ENCODE measurements at places on chromosomes 7 and 10.

DNA sequence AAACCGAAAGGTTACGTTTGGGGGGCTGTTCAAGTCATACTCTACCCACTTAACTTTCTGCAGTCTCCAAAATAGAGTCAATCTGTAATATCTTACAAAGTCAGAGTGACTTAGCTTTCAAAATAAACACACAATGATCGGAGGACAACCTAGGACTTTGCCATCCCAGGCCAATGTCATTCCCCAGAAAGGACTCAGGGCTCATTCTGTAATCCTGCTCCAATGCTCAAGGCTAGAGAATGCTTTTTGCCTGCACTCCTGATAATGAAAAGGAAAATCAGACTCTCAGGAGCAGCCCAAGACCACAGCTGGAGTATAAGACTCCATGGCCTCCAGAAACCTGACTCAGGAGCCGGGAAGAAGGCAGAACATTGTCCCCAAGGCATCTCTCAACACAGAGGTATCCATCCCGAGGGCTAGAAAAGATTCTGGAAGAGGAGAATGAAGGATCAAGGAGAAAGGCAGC, 28.5 kb upstream of the ASCC1 start:
- DNase-seq = no peak

- DNase-seq = no peak
These were observed 177.1 kb downstream of the USP6NL start for GRCh38 chr10:11434324-11434723.

DNA sequence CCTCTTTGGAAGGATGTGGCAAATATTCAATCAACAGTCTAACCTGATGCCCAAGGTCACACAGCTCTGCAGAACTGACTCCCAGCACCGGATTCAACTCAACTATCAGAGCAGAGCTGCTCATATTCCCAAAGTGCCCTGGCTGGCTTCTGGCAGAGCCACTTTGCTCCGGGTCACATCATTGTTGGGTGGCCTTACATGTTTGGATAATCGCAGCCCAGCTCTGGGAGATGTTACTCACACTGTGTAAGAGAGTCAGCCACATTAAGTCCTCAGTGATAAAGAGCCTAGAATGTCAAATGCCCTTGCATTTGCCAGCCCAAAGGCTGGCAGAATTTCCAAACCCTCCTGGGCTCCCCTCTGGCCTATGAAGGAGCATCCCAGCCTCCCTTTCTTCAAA, 79.8 kb upstream of the PDE1C start:
- DNase-seq = no peak

DNA sequence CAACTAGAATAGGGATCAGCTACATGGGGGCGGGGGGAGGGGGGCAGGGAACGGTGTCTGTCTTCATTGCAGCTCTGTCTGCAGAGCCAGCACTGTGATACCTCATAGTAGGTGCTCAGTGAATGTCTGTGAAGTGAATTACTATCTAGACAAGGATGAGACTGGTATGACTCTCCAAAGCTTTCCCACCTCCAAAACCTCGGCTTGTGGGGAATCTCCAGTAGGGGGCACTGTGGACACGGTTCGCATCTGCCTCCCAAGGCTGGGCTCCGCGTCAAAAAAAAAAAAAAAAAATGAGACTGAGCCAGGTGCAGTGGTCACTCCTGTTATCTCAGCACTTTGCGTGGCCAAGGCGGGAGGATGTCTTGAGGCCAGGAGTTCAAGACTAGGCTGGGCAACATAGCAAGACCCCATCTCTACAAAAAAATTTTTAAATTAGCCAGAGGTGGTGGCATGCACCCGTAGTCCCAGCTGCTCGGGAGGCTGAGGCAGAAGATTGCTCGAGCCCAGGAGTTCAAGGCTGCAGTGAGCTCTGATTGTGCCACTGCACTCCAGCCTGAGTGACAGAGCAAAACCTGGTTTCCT, 9.6 kb downstream of the TRIM56 start:
- no peak for DNase-seq

- no peak for DNase-seq
These were observed 1016.5 kb downstream of the GRM8 start for GRCh38 chr7:126236261-126236660.

DNA sequence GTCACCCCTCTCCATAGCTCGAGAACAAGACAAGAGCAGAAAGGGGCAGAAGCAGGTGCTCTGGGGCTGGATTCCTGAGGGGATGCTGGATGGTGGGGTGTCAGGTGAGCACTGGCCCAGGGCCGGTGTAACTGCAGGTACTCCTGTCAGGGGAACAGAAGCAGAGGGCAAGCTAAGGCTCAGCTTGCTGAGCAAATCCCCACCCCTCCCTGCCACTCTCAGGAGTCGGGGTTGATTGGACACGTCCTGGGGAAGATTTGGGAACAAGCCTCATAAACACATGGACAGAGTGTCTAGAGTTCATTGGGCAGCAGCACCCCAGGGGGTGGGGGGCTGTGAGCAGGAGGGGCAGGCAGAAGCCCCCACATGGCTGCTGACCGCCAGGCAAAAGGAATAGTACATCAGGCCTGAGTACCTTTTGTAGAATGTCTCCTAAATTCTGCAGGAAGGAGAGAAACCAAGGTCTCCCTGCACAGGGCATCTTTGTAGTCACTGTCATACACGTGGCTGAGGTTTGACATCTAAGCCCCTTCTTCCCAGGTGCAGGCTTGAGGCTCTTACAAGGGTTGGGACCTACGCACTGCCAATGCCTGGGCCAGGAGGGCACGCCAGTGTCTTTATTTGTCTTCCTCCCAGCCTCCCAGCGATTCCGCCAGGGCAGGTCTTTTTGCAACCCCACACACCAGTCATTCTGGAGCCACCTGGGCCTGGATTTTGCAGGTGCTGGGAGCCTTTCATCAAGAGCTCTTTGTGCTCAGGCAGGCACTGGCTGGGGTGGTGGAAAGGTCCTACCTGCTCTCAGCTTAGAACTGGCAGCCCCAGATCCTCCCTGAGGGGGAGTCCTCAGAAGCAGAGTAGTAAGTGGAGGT, 2.8 kb downstream of the CALML3 start:
- no peak for DNase-seq

GRCh38 chr7:37999673-38000072, 79.2 kb downstream of the EPDR1 start:
- DNase-seq = no peak

DNA sequence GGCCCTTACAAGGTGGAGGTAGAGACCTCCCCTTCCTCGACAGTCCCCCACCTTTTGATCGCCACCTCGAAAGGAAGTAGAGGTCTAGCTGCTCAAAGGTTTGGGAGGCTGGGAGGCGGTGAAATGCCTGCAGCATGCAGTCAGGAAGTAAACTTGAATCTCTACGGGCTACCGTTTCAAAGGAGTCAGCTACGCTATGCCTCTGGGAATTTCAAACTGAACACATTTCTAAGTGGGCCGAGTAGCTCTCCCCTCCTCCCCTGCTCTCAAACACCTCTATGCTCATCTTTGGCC, 68.0 kb downstream of the CXCL12 start:
- DNase-seq = no peak

DNA sequence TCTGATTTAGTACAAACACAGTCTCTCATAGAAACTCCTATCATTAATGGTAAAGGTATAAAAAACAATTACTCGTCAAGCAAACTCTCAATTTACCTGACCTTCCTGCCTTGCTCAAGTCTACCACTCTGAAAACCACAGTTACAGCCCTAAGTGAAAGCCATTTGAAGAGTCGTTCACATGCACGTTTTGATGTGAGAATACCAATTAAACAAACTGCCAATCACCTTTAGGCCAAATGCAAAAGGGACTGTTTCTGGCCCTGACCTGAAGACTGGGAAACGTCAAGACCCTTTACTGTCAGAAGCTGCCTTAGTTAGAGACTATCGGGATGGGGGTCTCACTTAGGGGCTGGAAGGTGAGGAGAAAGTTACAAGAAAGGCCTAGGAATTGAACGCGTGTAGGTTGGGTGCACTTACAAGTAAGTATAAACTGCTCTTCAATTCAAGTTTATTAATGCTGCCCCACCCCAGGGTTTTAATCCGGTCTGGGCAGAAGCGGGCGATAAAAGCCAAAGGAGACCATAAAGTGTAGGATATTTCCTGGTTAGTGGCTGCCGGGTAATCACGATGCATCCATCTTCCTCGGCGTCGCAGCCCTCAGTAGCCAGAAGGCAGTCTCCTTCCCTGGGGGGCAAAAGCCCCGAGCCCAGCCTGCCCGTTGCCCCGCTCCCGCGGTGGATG, 935 bp downstream of the TM9SF3 start:
- no peak for DNase-seq

DNA sequence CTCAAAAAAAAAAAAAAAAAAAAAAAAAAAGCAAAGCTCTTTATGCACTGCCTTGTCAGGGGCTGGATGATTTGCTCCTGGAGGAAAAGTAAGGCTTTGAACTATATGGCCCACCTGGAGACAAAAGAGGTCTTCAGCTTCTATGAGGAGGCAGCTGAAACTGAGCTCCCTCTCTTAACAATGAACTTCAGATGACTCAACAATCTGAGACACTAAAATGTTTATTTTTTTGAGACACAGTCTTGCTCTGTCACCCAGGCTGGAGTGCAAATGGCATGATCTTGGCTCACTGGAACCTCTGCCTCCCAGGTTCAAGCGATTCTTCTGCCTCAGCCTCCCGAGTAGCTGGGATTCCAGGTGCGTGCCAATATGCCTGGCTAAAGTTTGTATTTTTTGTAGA, 36.7 kb downstream of the RAB19 start:
- DNase-seq = no peak

DNA sequence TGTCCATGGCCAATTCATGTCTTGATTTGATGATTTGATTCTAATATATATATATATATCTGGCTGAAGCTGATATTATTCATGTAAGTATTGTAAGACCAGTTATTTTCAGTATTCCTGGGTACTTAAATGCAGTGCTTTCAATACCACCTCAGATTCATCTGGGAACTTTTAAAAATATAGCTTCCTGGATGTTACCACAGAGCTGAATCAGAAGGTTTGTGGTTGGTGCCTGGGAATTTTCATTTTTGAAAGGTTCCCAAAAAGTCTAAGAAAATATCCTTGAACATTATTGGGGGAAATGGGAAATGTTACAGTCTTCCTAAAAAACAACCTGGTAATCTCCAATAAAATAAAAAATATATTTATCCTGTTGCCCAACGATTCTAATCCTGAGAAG, 10.7 kb upstream of the PPP3CB start:
- DNase-seq = no peak

DNA sequence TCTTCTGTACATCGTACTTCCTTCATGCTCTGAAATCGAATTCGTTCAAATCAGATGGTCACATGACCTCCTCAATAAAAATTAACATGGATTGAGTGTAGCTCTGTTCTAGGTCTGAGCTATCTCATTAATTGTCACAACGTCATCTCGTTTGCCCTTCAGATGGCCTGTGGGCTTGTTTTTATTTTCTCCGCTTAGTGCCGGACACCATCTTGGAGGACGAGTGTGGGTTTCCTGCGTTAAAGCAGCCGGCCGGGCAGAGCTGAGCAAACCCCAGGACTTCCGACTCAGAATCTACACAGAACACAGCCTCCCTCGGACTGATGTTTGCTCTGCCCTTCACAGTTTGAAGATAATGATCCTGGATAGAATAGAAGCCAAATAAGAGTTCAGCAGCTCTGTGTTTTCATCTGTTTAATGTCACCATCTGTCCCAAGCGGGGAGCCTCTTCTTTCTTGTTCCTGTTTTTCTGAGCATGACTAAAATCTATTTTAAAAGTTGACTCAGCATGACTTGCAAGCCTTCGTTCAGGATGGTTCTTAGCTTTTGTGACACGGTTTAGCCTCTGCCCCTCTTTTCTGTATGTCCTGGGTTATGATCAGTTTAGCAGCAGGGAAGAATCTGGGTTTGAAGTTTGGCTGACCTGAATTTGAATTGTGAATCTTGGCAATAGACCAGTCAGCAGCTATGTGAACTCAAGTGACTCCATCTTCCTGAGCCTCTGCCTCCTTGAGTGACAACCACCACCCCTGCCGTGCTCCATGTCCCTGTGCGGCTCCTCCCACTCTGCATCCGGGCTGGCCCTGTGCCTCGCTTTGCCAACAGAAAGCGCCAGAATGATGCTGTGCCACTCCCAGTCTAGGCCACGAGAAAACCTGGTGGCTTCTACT, 30.6 kb upstream of the GALNTL5 start:
- peak; percentile 96 for DNase-seq

DNA sequence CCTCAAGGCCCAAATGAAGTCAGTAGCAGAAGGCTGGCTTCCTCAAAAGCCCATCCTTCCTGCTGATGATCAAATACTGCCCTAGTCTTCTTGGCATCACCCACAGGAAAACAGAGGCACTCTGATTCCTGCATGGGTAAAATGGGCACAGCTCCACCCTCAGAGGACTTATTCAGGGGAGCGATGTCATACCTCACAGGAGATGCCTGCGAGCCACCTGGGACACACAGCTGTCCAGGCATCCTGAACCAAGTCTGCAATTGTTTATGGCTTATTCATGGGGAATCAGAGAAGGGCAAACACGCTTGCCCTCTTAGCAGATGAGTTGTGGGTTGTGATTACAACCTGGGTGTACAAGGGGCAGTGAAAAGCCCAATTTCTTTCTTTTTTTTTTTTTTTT, 22.0 kb upstream of the LMTK2 start:
- peak; percentile 5 for DNase-seq
